HuH-7.5 (cell line): ENCODE measurements at places on chromosomes 4 and X.
A peak's percentile ranks its signal among the peaks of the same experiment; 100 is the strongest.

- peak; percentile 21 for DNase-seq
Measured at GRCh38 chr4:98642991-98643426, 15.4 kb downstream of the TSPAN5 start.

DNA sequence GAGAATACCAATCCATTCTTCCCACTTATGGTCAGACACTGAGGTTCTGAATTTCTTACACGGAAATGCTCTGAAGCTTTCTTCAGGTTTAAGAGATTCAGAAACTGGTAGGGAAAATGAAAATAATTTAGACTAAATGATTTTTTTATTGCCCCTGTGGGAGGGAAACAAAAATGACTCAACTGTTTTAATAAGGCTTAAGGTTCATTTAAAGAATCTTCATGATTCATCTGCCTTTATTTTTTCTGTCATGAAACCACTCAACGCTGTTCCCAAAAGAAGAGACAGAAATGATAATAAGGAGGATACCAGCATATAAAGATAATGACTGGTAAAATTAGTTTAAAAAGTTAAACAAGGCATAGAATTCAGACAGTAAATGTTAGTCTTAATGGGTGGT, 39.3 kb upstream of the FAM47B start:
- no peak for DNase-seq

DNA sequence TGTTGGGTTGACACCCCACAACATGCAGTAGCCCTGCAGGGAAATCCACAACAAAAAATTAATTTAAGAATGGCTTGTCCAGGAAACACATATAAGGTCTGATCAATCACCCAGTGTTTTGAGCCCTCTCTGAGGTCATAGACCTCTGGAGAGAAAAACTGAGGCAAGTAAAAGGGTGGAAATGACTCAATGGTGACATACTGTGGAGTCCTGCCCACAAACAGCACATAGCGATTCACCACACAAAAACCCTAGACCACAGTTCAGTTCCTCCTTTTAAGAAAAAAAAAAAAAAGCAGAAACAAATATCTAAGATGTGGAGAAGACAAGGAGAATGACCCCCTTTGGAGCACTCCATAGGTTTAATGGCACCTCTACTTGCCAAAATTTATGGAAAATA, 2691.0 kb downstream of the PCDH7 start:
- no peak for DNase-seq

- no peak for DNase-seq
Measured at GRCh38 chrX:124018023-124018422, 56.5 kb downstream of the STAG2 start.

GRCh38 chrX:12611471-12611870, 179.7 kb upstream of the PRPS2 start:
- no peak for DNase-seq

GRCh38 chr4:25955705-25956104, 41.7 kb downstream of the SMIM20 start:
- DNase-seq, result no peak

GRCh38 chr4:72446353-72447055, 122.5 kb downstream of the ADAMTS3 start:
- no peak for DNase-seq

DNA sequence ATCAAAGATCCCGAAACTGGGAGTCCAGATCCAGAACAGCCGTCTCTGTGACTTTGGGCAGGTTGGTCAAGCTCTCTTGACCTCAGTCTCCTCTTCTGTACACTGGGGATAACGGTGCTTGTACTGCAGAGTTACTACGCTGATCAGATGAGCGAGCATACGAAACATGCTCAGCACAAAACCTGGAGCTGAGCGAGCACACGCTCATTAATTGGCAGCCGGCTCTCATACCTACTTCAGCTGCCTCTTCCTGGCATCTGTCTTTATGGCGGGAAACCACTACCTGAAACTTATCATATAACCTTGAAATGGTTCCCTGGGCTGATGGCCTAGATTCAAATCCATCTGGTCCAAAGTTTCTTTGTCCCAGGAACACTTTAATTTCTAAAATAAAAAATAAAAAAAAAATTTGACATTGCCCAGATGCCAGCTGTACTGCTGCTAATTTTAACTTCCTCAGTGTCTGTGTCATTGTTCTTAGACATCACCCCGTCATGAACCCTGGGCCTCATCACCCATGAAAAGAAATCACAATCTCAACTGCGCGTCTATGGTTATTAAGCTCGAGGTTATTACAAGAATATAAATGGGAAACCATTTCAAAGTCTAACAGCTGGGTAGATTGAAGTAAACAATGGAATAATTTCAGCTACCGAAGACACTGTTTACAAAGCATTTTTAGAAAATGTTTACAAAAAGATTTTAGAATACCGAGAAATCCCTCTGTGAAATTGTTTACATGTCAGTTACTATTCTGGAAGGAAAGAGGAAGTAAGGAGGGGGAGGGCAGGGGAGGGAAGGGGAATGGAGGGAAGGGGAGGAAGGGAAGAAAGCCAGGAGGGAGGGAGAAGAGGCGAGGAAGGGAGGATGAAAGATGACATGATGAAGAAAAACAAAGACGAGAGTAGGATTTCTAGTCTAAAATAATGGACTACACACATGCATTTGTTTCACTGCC, 49.0 kb downstream of the CRMP1 start:
- DNase-seq, result no peak

DNA sequence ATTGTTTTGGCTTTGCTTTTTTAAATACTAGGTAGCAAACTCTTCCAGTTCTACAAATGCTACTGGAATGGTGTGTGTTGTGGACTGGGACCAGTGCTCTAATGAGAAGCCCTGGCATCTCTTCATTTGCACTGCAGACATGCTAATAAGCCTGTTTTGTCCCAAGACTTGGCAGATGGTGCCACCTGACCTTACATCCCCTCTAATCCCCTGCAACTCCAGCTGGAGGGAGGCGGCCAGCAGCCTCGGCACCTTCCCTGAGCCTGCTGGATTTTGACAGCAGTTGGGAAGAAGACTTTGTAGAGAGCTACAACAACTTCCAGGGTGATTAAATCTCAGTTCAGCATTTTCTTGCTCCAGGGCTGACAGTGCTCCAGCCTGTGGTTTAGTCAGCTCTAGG, 200.0 kb downstream of the DCLK2 start:
- DNase-seq, result no peak

DNA sequence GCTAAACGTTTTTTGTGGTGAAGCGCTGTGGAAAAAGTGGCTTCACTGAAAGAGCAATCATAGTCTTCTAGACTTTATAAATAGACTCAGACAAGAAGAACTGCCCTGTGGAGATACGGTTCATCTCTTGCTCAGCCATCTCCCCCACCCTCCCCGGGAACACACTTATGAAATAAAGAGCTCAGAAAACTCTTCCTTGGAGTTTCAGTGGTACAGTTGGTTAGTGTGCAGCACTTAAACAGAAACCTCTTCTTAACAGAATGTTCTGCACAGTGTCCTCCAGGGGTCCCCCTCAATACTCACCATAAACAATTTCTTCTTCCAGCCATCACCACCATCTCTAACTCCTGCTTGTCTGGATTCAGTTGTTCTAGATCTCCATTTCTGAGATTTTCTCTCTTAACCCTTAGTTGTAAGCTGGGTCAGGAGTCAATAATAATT, 313.0 kb downstream of the ARHGAP10 start:
- DNase-seq, result no peak

DNA sequence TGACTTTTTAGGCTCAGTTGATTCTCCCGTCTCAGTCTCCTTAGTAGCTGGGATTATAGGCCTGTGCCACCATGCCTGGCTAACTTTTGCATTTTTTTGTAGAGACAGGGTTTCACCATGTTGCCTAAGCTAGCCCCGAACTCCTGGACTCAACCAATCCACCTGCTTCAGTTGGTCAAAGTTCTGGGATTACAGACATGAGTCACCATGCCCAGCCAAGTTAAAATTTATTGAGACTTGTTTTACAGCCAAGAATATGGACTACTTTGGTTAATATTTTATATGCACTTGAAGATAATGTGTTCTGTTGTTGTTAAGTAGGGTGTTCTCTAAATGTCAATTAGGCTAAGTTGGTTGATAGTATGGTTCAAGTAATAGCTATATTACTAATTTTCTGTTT, 58.7 kb downstream of the CYTL1 start:
- DNase-seq, result no peak

- no peak for DNase-seq
Measured at GRCh38 chrX:83512111-83512510, 4.0 kb downstream of the POU3F4 start.

DNA sequence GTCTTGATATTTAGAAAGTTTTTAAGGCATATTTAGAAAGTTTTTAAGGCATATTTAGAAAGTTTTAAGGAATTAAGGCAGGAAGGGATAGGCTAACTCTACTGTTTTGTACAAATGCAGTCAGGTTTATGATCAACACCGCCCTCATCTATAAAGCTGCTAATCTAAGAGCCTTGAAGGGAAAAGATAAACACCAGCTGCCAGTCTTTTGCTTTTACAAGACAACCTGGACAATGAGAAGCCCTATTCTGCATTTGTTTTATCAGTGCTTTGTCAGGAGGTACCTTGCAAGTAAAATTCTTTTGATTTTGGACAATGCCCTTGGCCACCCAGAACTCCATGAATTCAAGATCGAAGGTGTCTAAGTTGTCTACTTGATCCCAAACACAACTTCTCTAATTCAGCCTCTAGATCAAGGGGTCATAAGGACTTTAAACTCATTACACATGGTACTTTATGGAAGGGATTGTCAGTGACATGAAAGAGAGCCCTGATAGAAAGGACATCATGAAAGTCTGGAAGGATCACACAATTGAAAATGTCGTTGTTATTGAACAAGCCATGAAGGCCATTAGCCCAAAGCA, 39.8 kb downstream of the IL15 start:
- DNase-seq, result no peak

DNA sequence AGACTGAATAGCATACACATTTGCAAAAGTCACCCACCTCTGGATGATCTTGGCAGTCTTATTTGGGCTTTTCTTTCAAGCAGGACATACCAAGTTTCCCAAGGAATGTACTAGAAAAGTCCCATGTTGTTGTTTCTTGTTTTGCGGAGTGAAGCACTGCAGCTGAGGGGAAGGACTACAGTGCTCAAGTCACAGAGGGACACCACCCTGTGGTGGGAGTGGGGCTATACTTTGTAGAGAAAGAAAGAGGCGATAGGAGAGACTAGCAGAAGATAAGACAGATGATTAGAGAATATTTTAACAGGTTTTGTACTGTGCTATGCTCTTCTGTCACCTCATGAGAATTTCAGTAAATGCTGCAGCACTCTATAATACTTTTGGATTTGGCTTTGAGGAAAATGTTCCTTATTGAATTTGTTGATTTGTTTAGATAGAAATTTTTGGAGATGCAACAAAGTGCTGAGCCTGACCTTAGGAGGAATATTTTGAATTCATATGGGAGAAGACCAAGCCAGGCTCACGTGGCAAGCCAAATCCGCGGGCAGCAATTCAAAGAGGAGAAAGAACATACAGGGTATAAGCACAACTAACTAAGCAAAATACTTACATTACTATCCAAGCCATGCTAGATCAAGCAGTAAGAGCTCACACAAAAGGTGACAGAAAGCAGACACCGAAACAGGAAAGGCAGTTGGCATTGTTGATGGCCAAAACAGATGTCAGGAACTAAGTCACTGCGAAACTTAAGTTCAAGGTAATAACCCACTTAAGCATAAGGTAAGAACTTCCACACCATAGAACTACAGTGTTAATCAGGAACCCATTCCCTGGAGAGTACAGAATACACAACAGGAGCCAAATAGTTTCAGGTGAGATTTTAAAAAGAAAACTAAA, 280.3 kb upstream of the INTU start:
- no peak for DNase-seq

DNA sequence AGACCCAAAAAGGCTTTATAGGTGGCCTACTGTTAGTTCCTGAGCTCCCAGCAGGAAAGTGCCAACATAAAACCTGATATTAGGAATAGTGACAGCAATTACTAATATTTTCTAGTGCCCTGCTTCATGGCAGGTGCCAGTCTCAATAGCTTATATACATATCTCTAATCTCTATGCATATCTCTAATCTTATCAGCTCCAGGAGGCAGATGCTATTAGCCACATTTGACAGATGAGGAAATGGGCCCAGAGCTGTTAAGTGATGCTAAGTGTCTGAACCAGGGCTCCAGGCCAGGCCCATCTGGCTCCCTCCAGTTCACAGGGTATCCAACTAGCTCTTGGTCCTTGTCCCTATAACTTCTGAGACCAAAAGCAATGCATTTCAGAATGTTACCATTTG, 142.5 kb downstream of the CHIC2 start:
- DNase-seq, result no peak

GRCh38 chrX:104250470-104250869, 4.3 kb downstream of the ESX1 start:
- DNase-seq, result no peak

DNA sequence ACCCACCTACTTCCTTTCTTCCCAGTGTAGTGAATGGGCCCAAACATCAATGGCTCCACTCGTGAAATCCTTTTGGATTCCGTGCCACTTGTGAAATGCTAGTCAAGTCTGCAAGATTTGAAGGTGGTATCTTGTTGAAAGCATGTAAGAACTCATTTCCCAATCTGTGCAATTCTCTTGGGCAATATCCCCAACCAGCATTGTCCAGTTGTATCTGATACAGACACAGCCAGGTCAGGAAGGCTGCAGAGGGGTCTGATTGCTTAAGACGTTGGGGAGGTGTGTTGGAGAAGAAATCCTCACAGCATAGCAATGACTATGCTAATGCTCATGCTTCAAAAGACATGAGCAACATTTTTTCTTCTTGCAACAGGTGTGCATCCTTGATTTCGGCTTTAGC, 164.8 kb downstream of the VEGFC start:
- no peak for DNase-seq

- DNase-seq, result no peak
Measured at GRCh38 chr4:6824772-6825402, 42.4 kb downstream of the KIAA0232 start.

DNA sequence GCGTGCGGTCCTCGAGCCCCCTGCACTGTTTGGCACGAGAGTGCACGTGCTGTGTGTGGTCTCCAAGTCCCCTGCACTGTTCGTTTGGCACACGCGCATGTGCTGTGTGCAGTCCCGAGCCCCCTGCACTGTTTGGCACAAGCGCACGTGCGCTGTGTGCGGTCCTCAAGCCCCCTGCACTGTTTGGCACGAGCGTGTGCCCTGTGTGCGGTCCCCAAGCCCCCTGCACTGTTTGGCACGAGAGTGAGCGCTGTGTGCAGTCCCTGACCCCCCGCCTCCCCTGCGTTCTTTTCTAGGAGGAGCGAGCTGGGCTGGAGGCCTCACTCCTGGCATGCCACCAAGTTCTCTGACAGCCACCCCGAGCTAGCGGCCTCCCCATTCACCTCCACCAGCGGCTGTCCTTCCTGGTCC, 76.5 kb upstream of the CLDN34 start:
- DNase-seq, result no peak

GRCh38 chrX:9862525-9862924, 76.3 kb downstream of the SHROOM2 start:
- DNase-seq, result peak; percentile 25
